GM23338 (cell line): ENCODE measurements at places on chromosomes 1 and 21. TPM values are rescaled to one million over a fixed set of nuclear protein-coding genes. Genes with fewer than 3 reads are reported as not detected.
A peak's percentile ranks its signal among the peaks of the same experiment; 100 is the strongest.

The ZNF670 gene
- total RNA-seq, result 12.2 and 19.3 TPM in 2 replicates

DNA sequence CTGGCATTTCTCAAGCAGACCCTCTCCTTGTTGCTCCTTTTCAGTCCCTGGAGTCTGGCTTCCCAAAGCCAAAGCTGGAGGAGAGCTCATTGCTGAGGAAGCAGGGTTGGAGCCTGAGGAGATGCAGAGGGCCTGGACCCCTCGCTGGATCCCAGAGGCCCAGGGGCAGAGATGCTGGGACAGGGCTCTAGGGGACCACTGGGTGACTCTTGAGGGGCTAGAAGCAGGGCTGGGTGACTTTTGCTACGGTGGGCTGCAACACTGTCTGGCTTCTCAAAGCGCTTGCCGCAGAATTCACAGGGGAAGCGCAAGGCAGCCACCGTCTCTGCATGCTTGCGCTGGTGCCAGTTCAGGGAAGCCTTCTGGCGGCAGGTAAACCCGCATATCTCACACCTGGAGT is 8.8 kb downstream of the ZNF692 start:
- no peak for DNase-seq

GRCh38 chr1:172144445-172145061 is 275.9 kb upstream of the C1orf105 start:
- DNase-seq, result no peak

DNA sequence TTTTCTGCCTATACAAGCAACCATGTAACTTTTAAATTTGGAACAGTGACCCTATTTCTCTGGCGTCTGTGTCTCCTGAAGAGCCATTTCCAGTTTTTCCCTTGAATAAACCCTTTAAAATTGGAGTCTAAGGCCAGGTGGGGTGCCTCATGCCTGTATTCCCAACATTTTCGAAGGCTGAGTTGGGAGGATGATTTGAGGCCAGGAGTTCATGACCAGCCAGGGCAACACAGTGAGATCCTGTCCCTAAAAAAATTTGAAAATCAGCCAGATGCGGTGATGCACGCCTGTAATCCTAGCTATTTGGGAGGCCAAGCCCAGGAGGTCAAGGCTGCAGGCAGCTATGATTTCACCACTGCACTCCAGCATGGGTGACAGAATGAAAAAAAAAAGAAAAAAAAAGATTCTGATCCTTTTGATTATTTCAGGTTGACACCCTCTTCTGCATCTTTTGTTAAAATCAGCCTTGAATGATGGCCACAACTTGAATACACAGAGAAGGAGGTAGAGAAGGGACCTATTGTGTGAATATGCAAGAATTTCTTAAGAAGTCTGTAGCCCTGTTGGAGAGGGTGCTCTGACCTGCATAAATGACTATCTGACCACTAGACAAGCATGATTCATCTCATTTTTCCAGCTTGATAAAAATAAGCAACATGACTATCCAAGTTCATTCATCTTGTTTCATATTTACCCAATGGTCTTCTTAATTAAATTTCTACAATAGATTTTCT is 40.2 kb upstream of the PARP1 start:
- peak; percentile 24 for DNase-seq

- no peak for DNase-seq
These were observed 2.2 kb upstream of the ADORA3 start for GRCh38 chr1:111505641-111506119.
